Amniotic stem cell (primary cell): ENCODE measurements at places on chromosomes 12 and 14.
A peak's percentile ranks its signal among the peaks of the same experiment; 100 is the strongest.

DNA sequence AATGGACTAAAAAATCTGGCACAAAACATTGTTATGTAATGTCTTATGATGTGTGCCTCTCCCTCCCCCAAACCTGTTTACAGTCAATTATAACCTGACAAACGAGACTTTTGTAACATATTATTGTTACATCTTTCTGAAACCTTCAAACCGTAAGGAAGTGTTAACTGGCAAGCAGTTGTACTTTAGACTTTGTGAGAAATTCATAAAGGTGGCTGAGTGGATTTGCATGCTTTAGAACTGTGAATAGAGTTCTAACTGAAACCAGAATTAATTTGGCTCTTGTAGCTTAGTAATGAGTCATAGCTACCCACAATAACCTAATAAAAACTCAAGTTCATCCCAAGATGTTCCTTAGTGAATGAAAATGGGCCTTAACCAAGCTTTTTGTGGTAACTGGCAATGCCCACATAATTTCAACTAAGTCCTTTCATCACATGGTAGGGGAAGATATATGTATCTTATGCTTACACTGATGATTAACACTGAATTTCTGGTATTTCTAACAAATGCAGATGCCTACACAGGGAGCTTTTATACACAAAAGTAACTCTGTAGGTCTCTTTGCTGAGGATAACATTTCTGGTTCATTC, 29.7 kb downstream of the RAD9B start:
- DNase-seq = no peak

GRCh38 chr14:68976160-68977067, 2.7 kb downstream of the ACTN1 start:
- DNase-seq = no peak

GRCh38 chr14:92012121-92012748, 27.6 kb downstream of the TRIP11 start:
- DNase-seq = no peak

GRCh38 chr12:63841571-63841970, 2.9 kb upstream of the SRGAP1 start:
- no peak for DNase-seq

GRCh38 chr12:106114447-106115068, 24.2 kb downstream of the NUAK1 start:
- DNase-seq = no peak

GRCh38 chr14:22266683-22267082, 322.3 kb downstream of the DAD1 start:
- DNase-seq = no peak

GRCh38 chr14:55927028-55927427, 191.2 kb upstream of the PELI2 start:
- no peak for DNase-seq

GRCh38 chr12:76250256-76250655, 98.0 kb downstream of the BBS10 start:
- DNase-seq = no peak

DNA sequence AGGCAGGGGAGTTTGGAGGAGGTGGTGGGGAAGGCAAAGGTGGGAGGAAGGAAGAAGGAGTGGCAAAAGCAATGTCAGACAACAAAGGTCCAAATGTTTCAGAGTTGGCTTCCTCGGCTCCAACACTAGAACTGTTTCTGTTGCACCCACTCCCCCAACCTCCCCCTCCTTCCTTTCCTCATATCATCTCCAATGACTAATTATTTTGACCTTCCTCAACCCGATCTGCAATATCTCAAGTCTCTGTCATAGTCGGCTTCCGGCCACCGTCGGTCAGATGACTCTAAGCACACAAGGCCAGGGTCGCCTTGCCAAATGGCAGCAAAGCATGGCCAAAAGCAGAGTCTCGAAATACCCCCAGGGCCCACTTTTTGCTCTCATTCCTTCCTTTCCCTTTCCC, 637.0 kb upstream of the TBX3 start:
- no peak for DNase-seq

GRCh38 chr12:31386364-31386777, 60.4 kb upstream of the SINHCAF start:
- DNase-seq = no peak

DNA sequence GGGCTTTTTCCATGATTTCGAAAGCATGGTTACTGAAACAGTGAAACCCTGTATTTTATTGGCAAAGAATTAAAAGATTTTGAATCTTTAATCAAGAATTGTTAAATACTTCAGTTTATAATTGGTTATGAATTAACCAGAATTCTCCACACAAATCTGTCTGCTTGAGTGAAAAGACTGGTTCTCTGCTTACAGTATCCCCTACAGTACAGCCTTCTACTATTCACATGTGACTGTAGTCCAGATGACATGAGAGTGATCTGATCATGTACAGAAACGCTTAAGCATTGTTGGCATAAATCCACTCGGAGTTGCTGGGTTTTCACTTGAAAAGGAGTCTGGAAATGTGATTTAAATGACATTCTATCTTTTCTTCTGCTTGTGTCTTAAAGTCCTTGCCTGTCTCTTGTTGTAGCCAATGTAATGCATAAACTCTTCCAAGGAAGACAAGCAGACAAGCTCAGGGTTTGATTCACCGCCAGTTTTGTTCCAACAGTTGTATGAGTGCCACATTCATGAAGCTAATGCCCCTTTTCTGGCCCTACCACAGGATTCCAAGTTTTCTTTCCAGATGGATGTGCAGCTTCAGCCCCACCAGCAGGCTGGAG, 222.0 kb upstream of the LRIG3 start:
- no peak for DNase-seq

- DNase-seq = peak; percentile 86
These were observed 3.4 kb downstream of the GALNT16 start for GRCh38 chr14:69263364-69263763.

DNA sequence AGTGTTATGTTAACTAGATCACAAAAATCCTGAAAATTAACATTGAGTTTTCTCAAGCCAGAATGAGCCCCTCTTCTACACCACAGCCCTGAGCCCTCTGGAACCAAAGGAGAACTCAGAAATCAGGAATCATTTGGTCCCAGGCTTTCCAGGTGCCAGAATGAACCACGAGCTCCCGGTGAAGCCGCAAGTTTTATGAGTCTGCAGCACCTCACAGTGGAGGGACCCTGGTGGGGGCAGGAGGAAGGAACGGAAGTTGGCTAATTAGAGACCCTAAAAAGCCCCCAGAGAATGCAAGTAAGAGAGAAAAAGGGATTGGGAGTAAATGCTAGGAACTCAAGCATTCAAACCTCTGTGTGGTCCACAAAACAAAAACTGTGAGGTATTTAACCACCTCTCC, 52.9 kb upstream of the BCL2L14 start:
- DNase-seq = no peak

DNA sequence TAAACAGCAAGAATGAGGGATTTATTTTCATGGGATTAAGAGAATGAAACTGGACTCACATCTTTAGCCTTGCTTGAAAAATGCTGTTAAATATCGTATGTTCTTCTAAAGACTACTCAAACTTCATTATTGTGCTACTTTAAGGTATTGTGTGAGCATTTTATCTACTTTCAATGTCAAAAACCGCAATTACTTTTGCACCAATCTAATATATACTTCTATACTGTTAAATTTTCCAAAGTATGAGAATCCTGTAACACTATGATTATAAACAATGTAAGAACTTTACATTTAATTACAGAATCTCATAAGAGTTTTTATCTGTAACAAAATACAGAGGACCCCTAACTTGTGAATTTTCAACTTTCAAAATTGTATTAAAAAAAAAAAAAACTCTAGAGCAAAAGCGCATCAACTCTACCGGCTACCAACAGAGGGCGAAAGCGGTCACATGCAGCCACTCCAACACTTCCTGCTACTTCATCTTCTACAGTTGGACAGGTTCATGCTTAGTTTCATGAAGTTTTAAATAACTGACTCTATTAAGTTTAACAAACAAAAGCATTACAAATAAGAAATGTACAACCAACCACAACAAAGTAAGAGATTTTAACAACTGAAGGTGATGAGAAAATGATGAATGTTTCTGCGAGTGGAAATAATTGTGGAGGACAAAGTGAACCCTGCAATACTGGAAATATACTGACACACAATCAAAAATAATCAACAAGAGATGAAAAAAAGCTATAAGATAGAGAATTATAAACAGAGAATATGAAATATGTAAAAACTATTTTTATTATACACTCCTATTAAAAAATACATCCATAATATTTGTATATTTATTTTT, 210.9 kb downstream of the MED13L start:
- peak; percentile 15 for DNase-seq

DNA sequence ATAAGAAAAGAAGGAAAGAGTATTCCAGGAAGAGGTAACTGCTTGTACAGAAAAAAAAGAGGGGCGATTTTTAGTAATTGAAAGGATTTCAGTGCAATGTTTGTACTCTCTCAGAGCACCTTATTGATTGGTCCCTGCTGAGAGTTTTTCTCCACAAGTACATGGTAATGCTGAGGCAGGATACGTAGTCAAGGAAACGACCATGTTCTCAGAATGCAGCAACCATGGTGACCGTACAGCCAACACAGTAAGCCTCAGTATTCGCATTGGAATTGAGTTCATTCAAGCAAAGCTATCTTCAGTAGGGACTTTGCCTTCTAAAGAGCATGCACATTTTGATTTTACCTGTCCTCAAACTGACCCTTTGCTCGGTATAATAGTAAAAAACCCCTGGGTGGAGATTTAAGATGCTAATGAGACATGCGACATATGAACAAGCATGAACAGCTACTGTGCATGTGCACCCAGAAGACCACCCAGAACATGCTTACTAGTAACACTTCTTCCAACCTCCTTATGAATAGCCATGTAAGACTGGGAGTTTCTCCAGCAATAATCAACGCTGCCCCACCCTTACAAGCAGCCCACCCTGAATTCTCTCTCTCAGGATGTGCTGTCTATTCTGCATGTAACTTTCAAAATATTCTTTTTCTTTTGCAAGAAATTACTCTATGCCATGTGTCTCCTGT, 6.2 kb upstream of the SLC41A2 start:
- DNase-seq = no peak

DNA sequence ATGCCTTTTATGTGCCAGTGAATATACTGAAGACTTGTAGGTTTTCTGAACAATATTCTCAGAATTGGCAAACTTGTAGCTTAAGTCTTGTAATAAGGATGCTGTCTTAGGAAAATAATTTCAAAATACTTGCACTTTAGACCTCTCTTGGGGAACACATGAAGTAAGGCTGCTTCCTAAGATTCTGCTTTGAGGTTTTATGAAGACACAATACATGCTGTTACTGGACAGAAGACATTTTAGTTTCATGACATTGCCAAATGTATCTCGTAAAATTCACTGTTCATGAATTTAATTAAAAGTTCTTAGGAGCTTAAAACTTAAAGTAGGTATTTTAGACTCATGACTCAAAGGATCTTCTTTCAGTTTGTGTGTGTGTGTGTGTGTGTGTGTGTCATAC, 80.7 kb downstream of the RAD51B start:
- no peak for DNase-seq

DNA sequence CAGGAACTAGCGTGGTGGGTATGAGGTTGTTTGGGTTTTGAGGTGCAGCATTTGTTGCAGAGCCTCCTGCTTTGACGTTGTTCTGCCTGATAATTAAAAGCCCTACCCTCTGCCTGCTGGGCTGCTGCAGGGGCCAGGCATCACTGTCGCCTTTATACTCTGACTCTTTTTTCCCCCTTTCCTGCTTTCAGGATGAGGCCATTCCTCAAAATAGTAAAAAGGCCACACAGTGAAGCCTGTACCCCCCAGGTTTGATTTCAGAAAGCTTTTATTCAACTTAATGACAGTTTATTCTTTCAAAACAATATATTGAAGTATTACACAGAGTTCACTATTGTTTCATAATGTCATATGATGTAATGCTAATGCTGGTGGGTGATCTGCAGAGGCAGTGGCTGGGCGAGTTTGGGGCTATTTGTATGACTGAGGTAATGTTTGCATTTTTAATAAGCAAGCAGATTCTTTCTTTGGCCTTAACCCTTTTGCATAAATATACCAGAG, 9.1 kb downstream of the BORCS5 start:
- no peak for DNase-seq

DNA sequence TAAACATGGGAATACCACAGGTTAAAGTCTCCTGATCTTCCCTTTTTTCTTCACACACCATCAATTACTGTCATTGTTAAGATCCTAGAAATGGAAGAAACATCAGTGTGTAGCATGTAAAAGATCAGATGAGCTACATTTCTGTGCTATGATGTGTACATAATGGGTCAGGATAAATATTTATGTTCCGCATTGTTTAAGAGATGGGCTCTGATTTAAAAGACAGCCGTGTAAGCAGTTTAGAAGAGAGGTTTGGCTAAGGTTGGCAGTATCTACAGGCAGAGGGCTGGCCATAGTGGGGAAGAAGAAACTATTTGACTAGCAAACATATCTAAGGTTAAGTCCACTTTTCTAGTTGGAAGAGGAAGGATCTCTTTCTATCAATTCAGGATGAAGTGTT, 49.4 kb downstream of the LRRC9 start:
- DNase-seq = peak; percentile 17

GRCh38 chr12:33314223-33314622, 125.4 kb downstream of the SYT10 start:
- no peak for DNase-seq

DNA sequence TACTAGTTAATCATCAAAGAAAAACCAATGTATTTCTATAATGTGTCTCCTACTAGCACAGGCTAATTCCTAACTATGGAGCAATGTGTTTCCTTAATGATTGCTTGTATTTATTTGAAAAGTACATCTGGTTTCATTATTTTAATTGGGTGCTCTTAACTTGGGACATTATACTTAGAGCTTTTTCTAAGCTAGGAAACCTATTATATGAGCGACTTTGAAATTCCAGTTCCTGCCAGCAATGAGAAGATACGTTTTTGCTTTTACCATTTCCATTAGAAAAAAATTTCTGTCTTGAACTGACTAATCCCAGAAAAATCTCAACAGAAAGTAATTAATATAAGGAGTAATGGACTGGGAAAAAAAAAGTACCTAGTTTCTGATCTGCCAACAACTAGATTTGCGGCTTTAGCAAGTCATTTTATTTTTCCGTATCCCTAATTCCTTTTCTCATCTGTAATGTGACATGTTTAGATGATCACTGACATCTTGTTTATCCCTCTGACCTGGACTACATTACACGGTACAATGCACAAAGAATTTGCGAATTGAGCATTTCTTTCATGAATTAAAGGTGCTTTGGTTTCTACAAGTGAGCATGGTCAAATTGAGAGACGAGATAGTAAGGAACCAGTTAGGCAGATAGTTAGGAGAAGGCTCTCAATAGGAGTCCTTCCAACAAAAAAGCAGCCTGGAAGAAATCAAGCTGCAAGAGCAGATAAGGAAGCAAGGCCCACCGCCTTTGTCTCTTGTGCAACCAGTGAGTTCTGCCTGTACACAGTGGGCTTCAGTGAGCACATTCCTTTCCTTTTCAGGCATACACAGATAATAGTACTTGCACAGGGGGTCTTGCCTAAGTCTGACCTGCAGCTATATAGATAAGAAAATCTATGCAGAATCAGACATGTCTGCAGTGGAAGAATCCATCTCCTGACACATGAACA, 1765.0 kb upstream of the FLRT2 start:
- DNase-seq = no peak

GRCh38 chr12:41635626-41636364, 447.7 kb downstream of the PDZRN4 start:
- no peak for DNase-seq

- DNase-seq = no peak
These were observed 33.7 kb upstream of the KTN1 start for GRCh38 chr14:55546212-55546874.
